Fibroblast of lung (primary cell): ENCODE measurements at places on chromosomes 5 and 9.

DNA sequence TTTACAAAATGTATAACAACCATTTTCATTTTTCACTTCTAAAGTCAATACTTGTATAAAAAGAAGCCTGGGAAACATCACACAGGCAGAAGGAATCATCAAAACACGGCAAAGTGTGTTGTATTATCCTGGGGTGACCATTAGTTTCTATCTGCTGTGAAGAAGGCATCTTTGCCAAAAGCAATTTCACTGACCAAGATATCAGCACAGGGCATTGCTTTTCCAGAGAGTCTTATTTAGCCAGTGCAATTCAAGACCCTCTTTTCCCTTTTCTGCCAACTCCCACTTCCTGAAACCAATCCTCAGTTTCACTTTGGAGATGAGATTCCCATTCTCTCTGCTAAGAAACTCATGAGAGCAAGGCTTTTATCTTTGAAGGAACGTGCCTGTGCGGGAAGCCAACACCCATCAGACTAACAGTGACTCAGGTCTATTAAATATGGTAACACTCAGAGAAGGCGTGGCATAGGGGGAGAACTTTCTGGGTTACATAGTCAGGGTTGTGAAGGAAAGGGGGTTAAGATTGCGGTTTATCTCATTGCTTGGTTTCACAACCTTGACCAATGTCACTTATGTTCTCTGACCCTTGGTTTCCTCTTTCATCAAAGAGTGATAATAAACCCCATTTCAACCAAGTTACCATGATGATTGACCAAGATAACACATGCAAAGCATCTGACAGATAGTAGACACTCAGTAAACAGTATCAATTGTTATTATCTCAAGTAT lies 666.9 kb upstream of the KLF4 start:
- no peaks in the 10 kb centered on the region for H3K27me3 ChIP-seq
- H3K36me3 ChIP-seq: no peaks in the 10 kb centered on the region
- no peaks in the 10 kb centered on the region for H3K4me1 ChIP-seq
- no peak overlapping the region for H3K4me3 ChIP-seq

- no peak overlapping the region for H3K4me3 ChIP-seq
- DNase-seq: no peak
- H3K4me1 ChIP-seq: peaks cover 2% of the 10 kb centered on the region
- H3K36me3 ChIP-seq: no peaks in the 10 kb centered on the region
Observed at GRCh38 chr5:56054666-56055065, 59.9 kb upstream of the IL6ST start.

- H3K27ac ChIP-seq: peak overlapping the region; percentile 11
- no peaks in the 10 kb centered on the region for H3K27me3 ChIP-seq
- DNase-seq: peak; percentile 67
- peaks cover 6% of the 10 kb centered on the region for H3K36me3 ChIP-seq
Observed at GRCh38 chr9:32431940-32432555, 47.6 kb downstream of the ACO1 start.

DNA sequence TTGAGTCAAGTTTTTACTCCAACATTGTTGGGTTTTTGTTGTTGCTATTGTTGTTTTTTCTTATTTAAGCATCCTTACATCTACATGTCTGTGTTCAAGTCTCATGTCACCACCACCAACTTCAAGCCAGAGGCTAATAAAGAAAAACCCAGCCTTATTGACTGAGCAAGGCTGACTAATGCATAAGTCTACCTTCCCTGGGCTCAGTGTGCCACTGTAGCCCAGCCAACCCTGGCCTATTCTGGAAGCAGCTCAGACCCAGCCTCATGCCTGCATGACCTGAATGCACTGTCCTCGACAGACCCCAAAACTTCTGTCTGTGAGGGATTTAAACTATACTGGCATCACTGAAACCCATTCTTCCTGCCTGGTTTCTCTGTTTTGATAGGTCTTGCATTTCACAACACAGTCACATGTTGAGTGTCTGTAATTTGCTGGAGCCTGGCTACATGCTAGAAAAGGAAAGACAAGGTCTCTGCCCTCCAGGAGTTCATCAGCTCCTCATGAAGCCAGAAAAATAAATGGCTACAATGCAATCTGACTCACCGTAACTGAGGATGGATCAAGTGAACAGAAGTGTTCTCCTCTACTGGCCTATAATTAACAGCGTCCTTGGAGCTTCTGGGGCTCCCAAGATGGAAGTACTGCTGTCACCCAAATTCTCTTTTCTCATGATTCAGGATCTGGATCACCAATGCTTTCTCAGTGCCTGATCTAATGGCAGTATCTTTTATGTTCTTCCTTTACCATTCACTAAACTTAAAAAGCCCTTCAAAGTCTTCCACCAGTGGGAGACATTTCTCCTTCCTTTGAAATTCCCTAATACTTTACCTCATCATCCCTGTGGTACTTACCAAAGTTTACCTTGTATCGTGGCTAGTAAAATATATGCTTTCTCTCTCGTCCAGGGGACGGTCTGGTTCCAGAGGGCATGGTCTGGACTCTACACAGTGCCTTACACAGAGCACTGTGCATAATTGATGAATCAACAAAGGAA lies 103.9 kb upstream of the IFNE start:
- no peaks in the 10 kb centered on the region for H3K27me3 ChIP-seq
- no peak for DNase-seq
- H3K27ac ChIP-seq: no peak overlapping the region
- no peaks in the 10 kb centered on the region for H3K36me3 ChIP-seq
- no peak overlapping the region for H3K4me3 ChIP-seq
- H3K4me1 ChIP-seq: peaks cover 5% of the 10 kb centered on the region

DNA sequence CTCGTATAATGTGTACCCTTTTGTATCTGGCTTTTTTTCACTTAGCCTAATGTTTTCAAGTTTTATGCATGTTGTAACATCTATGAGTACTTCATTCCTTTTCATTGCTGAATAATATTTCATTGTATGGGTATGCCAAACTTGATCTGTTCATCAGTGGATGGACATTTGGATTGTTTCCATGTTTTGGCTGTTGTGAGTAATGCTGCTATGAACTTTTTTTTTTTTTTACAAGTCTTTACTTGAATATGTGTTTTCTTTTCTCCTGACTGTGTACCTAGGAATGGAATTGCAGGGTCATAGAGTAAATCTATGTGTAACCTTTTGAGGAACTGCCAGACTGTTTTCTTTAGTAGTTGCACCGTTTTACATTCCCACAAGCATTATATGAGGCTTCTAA lies 52.4 kb downstream of the MTREX start:
- H3K4me1 ChIP-seq: no peaks in the 10 kb centered on the region
- DNase-seq: peak; percentile 17
- H3K36me3 ChIP-seq: peaks cover 8% of the 10 kb centered on the region
- H3K27ac ChIP-seq: no peak overlapping the region

GRCh38 chr5:113182658-113183344 lies 206.2 kb downstream of the DCP2 start:
- H3K27me3 ChIP-seq: no peaks in the 10 kb centered on the region
- H3K4me3 ChIP-seq: no peak overlapping the region
- no peaks in the 10 kb centered on the region for H3K4me1 ChIP-seq
- no peak overlapping the region for H3K27ac ChIP-seq

- H3K36me3 ChIP-seq: no peaks in the 10 kb centered on the region
- peak; percentile 24 for DNase-seq
- H3K27me3 ChIP-seq: no peaks in the 10 kb centered on the region
Observed at GRCh38 chr5:142152384-142152732, 43.8 kb downstream of the NDFIP1 start.

- no peak overlapping the region for H3K4me3 ChIP-seq
- H3K27me3 ChIP-seq: no peaks in the 10 kb centered on the region
- no peaks in the 10 kb centered on the region for H3K36me3 ChIP-seq
- no peaks in the 10 kb centered on the region for H3K4me1 ChIP-seq
- DNase-seq: no peak
Observed at GRCh38 chr9:117145811-117146490, 268.9 kb downstream of the ASTN2 start.

- no peak overlapping the region for H3K27ac ChIP-seq
- no peaks in the 10 kb centered on the region for H3K36me3 ChIP-seq
- H3K4me1 ChIP-seq: peaks cover 2% of the 10 kb centered on the region
- H3K27me3 ChIP-seq: no peaks in the 10 kb centered on the region
Observed at GRCh38 chr9:123402981-123403509, 47.0 kb downstream of the CRB2 start.

DNA sequence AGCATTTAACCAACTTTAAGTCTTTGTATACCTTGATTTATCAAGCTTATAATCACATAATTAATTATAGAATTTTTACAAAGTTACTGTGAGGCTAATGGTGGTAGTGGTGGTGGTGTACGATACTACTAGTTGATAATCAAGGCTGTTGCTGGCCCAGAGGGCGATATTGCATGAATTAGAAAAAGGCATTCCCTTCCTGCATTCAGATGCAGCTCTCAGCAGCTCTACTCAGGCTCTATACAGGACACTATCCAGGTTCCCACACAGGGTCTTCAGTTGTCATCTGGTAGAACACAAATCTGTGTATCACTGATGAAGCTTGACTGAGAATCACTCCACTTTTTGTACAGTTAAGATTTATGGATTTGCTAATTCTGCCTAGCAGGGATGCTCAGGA lies 562.8 kb upstream of the C9orf72 start:
- no peaks in the 10 kb centered on the region for H3K4me1 ChIP-seq
- no peak overlapping the region for H3K4me3 ChIP-seq
- DNase-seq: no peak
- no peaks in the 10 kb centered on the region for H3K36me3 ChIP-seq
- H3K27ac ChIP-seq: no peak overlapping the region

GRCh38 chr5:104444656-104445055 lies 882.1 kb upstream of the NUDT12 start:
- no peaks in the 10 kb centered on the region for H3K36me3 ChIP-seq
- no peak overlapping the region for H3K27ac ChIP-seq
- no peaks in the 10 kb centered on the region for H3K27me3 ChIP-seq
- H3K4me1 ChIP-seq: no peaks in the 10 kb centered on the region
- DNase-seq: no peak
- no peak overlapping the region for H3K4me3 ChIP-seq

DNA sequence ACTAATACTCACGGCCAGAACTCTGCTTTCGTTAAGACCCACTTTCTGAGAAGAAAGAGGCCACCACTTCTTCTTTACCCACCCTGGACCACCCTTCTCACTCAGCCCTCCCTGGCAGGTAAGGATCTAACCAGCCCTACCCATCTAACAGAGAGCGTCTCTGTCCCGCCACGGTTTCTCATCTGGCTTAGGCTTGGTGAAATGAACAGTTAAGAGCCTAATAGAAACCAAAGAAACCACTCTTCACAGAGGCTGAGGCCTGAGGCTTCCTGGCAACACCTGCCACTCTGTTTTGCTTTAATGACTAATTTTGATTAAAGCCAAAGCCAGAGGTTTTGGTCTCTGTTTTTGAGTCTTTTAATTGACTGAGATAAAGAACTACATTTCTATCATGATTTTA lies 354.1 kb upstream of the SLC30A5 start:
- DNase-seq: no peak
- no peak overlapping the region for H3K27ac ChIP-seq
- no peaks in the 10 kb centered on the region for H3K36me3 ChIP-seq
- no peak overlapping the region for H3K4me3 ChIP-seq

DNA sequence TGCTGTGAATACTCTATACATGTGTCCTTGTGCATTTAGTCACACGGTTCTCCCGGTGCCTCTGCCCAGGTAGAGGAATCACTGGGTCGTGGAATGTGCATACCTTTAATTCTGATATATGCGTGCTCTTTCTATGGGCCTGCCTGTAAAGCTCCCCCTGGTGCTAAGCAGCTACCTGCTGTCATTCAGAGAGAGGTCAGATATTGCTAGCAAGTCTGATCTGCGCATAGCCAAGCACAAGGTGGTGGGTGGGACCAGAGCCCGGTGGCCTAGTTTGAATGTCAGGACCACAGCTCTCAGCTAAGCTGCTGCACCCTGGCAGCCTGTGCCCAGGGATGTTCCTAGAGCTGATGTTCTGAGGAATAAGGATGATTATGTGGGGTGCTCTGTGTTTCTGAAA lies 33.4 kb downstream of the TJP2 start:
- no peak for DNase-seq
- no peak overlapping the region for H3K4me3 ChIP-seq
- H3K4me1 ChIP-seq: peaks cover 9% of the 10 kb centered on the region
- H3K27me3 ChIP-seq: no peaks in the 10 kb centered on the region
- H3K36me3 ChIP-seq: no peaks in the 10 kb centered on the region
- no peak overlapping the region for H3K27ac ChIP-seq

DNA sequence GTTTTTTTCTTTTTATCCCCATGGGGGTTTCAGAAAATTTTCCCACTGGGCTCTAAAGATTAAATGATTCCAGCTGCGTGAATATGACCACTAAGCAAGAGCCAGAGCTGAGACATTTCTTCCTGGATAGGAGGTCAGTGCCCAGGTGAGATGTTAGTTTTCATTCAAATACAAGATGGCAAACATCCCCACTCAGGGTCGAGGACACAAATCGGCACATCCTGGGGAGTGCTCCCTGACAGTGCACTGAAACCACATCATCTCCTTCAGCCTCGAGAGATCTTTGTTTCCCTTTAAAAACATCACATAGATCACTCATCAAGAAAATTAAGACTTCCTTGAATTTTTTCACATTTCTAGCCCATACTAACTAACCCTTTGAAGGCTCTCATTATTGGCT lies 273.2 kb upstream of the PANK3 start:
- no peak for DNase-seq
- H3K36me3 ChIP-seq: no peaks in the 10 kb centered on the region
- H3K27me3 ChIP-seq: no peaks in the 10 kb centered on the region
- H3K27ac ChIP-seq: no peak overlapping the region

DNA sequence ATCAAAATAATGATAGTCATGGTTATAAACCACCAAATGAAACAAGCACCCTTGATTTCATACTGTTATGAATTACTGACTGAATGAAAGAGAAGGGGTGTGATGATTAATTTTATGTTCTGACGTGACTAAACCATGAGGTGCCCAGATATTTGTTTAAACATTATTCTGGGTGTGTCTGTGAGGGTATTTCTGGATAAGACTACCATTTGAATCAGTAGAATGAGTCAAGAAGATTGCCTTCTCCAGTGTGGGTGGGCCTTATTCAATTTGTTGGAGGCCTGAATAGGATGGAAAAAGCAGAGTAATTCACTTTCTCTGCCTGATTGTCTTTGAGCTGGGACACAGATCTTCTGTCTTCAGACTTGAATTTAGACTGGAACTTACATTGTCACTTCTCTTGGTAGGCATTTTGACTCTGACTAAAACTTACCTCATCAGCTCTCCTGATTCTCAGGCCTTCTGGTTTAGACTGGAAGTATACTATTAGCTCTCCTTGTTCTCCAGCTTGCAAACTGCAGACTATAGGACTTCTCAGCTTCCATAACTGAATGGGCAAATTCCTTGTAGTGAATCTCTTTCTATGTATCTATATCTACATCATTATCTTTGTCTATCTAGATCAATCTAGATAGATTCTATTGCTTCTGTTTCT lies 321.9 kb upstream of the TARS1 start:
- no peaks in the 10 kb centered on the region for H3K36me3 ChIP-seq
- H3K27ac ChIP-seq: no peak overlapping the region
- no peak for DNase-seq
- no peaks in the 10 kb centered on the region for H3K27me3 ChIP-seq
- H3K4me1 ChIP-seq: no peaks in the 10 kb centered on the region
- no peak overlapping the region for H3K4me3 ChIP-seq

GRCh38 chr5:163508753-163509152 lies 3.3 kb downstream of the MAT2B start:
- H3K4me3 ChIP-seq: peak overlapping the region; percentile 70
- H3K4me1 ChIP-seq: peaks cover 6% of the 10 kb centered on the region
- no peak for DNase-seq
- H3K36me3 ChIP-seq: no peaks in the 10 kb centered on the region
- no peaks in the 10 kb centered on the region for H3K27me3 ChIP-seq
